DND-41 (cell line): ENCODE measurements at places on chromosomes 2 and 18.

GRCh38 chr2:233832869-233833311, 21.4 kb downstream of the HJURP start:
- DNase-seq, result no peak

GRCh38 chr2:17748745-17749144, 4.9 kb downstream of the SMC6 start:
- DNase-seq, result no peak

- no peak for DNase-seq
These were observed 59.5 kb upstream of the PPM1B start for GRCh38 chr2:44109166-44109565.

DNA sequence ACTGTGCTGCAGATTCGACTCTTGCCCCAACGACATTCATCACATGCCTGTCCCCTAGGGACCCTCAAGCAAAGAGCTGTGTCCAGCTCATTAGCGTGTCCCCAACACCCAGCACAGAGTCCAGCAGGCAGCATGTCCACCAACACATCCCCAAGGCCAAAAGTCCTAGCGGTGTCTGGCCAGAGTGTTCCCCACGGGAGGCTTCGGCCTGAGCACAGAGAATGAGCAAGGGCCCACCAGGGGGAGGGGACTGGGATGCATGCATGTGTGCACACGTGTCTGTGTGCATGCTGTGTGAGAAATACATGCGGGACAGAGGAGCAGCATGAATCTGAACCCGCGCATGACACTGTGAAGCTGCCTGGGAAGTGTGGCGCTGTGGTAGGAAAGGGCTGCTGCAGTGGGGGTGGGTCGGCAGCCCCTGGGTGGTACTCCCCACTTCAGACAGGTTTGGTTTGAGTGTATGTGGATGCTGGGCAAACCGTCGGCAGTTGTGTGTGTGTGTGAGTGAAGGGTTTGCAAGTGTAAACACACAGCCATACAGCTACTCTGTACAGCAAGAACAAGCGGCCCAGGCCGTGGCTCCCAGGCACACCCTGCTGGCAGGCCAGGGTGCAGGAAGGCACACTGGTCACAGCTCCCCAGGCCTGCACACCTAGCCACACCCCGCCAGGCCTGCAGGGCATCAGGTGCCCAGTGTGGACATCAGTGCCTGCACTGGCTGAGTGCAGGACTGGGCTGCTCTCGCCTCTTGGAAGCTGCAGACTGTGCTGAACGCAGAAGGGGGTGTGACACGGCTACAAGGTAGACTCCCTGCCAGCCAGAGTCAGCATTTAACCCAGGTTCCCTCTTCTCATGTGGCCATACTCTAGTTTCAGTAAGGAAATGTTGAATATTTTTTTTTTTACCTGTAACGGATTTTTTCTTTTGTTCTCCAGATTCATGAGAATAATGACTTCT, 19.5 kb upstream of the HES6 start:
- DNase-seq, result no peak

DNA sequence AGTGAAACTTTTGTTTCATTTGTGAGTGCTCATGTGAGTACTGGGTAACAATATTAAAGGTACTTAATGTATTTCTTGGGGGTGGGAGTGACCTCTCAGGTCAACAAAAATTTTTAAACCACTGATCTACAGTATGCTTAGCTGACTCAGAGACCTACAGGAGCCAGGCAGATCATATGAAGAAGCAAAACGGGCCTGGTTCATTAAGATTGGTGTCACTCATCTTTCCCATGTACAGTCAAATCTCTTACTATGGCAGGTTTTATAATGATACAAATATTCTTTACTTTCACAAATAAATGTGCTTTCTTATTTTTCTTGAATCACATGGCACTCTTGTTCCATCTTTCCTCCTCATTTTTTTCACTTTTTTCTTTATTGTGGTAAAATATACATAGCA, 7.7 kb upstream of the TMSB10 start:
- no peak for DNase-seq

DNA sequence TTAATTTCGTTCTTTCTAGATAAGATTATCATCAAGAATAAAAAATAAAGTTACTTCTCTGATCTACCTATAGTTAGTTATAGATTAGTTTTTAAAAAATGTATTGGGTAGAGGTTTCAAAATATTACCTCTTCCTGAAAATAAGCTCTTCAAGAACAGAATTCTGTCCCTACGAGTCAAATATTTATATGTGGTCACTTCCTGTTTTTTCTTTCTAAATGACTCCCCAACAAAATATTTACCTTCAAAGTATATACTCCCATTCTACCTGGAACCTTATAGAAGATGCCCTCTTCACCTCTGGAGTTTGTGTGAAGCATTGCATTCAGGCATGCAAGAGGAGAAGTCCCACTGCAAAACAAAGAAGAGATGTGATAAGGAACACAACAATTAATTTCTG, 72.3 kb downstream of the ASXL2 start:
- no peak for DNase-seq

DNA sequence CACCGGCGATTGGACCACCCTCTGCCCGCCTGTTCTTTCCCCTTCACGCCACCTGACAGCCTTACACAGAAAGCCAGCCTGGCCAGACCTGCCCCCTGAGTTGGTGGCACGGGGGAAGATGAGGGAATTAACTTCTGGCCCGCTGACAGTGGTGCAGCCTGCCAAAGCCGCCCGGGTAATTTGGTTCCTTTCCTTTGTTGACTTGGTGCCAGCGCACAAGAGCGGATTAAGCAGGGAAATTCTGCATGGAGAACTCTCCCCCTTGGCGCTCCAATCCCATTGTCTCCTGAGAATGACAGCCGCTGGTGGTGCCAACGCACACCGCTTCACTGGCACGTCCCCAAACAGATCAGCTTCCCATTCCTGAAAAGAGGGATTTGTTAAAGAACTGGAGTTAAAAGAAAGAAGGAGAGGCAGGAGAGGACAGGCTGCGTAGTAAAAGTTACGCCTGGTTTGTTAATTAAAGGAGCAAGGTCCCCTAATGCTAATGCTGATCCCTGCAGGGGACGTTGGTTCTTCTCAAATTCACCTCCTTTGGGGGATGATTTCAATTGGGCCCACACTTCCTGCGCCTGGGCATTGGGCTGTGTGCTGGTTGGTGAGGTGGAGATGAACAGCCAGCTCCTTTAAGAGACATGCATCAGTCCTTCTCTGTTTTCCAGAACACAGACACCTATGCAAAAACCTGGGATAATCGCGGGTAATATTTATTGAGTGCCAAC, 286.8 kb downstream of the MYCN start:
- no peak for DNase-seq

GRCh38 chr18:30945761-30946160, 96.8 kb downstream of the DSC3 start:
- no peak for DNase-seq
